Stimulated activated CD4-positive, alpha-beta T cell treated with anti-CD3 and anti-CD28 coated beads, Interleukin-2, amount 100 ng/mL, for 24 hours (primary cell): ENCODE measurements at places on chromosomes 16 and 17.
A peak's percentile ranks its signal among the peaks of the same experiment; 100 is the strongest.

DNA sequence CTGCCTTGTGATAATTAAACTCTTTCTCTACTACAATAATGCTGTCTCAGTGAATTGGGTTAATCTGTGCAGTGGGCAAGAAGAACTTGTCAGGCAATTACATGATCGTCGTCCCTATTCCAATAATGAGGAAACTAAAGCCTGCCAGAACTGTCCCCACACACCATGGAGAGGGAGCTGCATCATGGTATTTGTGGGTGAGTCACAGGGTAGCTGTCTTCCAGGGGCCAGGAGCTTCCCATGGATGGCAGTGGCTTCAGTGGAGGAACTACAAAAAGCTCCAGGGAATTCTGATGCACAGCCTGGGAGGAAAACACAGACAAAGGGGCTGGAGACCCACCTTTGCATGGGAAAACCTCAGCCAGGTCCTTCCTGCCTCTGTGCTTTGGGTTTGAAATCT is 83.3 kb upstream of the C16orf82 start:
- no peak for DNase-seq

GRCh38 chr16:57903656-57904055 is 67.3 kb downstream of the CNGB1 start:
- no peak for DNase-seq

- DNase-seq: no peak
Observed at GRCh38 chr17:76327696-76328095, 19.6 kb upstream of the QRICH2 start.

- no peak for DNase-seq
Observed at GRCh38 chr16:22903716-22904115, 89.8 kb downstream of the HS3ST2 start.

GRCh38 chr17:35345926-35346771 is 27.3 kb downstream of the SLFN11 start:
- peak; percentile 44 for DNase-seq

DNA sequence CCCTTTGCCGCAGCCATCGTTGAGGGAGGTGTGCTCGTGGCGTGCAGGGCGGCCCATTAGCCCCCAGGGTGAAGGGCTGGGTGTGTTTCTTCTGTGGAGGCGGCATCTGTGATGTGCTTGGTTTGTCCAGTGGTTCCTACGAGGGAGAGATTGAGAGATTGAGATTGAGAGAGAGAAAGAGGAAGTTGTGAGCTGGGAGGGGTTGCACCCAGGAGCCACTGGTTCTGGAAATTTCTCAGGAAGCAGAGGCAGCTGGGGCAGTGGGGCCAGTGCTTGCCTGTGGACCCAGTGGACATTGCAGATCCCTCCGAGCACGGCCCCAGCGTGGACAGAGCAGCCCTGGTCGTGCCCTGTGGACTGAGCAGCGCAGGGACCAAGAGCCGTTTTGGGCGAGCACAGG is 72.0 kb upstream of the ZNF750 start:
- no peak for DNase-seq

DNA sequence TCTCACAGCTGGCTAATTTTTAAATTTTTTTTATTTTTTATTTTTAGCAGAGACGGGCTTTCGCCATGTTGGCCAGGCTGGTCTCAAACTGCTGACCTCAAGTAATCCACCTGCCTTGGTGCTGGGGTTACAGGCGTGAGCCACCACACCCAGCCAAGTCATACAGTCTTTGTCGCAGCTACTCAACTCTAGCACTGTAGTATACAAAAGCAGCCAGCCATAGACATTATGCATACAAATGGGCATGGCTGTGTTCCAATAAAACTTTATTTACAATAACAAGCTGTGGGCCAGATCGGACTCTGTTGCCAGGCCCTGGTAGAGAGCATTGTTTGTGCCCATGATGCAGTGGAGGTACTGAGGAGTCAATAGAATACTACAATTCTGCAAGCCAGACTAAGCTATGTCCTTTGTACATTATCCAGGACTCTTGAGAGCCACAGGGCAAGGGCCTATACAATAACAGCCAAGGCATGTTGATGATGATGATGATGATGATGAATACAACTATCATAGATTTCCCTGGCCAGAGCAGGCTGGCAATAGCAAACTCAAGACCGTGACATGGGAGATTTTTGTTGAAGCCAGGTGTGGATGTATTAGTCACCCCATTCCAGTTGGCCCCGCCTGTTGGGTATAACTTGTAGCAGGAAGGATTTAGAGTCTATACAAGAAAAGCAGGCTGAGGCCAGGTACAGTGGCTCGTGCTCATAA is 101.8 kb downstream of the MYH11 start:
- no peak for DNase-seq

- DNase-seq: no peak
Observed at GRCh38 chr16:71337631-71338030, 20.9 kb upstream of the CALB2 start.

GRCh38 chr16:74726716-74727115 is 26.1 kb upstream of the MLKL start:
- DNase-seq: peak; percentile 61

- no peak for DNase-seq
Observed at GRCh38 chr16:86953631-86954391, 363.4 kb downstream of the C16orf95 start.

DNA sequence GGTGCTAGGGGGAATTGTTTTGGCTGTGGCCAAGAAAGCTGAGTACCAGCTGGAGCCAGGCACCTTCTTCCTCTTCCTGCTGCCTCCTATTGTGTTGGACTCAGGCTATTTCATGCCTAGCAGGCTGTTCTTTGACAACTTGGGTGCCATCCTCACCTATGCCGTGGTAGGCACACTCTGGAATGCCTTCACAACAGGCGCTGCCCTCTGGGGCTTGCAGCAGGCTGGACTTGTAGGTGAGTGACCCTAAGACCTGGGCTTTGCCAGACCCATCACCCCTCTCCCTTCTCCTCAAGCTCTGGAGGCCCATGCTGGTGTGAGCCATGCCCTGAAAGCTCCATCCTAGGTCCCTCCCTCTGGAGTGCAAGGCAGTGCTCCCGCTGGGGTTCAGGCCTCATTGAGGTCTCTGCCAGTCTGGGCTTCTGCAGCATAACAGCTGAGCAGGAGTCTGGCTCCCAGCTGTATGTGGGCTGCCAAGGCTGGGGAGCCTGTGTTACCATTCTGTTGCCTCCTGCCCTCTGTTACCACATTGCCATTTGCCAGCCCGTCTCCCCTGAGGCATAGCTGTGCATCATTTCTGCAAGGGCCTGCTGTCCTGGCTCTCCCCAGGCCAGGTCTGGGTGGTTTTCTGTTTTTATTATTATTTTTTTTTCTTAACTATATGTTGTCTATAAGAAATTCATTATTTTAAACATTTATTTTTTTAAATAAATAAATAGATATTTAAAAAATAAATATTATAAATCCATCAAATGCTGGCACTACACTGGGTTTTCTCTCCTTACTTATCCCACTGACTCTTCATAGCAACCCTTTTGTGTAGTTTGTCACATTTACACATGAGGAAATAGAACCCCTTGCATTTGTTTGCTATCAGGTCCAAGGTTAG is 4.1 kb downstream of the SLC9A5 start:
- DNase-seq: no peak

DNA sequence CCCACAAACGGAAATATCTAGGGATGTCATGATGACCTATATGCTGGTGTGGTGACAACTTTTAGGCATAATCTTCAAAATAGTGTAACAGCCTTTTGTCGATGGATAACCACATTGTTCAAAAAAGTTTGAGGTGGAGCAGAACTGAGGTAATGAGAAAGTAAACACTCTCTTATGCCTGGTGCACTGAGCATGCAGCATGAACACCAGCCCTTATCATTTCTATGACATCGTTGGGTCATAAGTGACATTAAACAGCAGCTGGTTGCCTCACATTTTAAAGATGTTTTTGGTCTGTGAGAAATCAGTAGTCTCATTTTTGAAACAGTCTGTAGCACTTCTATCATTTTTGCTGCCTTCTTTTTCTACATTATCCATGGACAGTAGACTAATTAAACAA is 1.8 kb downstream of the KRT23 start:
- DNase-seq: no peak

DNA sequence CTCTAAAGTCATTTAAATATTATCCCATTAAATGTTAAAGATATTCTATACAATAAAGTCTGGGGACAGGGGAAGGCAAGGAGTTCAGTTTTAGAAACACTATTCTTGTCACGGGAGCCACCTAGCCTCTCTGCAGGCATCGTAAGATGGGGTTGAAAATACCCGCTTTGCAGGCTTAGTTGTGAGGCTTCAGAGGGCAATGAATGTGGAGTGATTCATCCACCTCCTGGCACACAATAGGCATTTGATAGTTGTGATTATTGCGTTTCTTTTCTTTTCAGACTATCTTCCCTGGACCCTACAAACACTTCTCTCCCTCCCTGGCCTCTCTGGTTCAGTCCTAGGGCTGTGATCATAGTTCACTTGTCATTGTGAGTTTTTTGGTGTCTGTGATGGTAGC is 19.6 kb downstream of the GLP2R start:
- no peak for DNase-seq

DNA sequence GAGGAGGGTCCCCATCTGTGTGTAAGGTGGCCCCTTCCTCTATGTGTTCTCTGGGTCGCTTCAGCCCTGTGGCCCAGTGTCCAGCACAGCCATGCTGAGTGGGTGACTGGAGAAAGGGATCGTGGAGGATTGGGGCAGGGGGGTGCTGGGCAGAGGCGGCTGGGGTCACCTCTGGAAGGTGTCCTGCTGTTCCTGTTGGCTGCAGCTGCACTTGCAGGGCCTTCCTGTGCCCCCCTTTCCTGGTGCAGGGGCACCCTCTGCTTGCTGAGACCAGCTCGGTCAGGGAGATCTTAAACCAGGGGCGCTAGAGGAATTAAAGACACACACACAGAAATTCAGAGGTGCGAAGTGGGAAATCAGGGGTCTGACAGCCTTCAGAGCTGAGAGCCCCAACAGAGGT is 11.1 kb downstream of the IL32 start:
- DNase-seq: no peak
